ENCODE measurements at places on chromosomes 5 and 9. TPM values are rescaled to one million over a fixed set of nuclear protein-coding genes. Genes with fewer than 3 reads are reported as not detected.

MTRR gene
- total RNA-seq = 83.0 TPM

GRCh38 chr5:97406946-97407676 lies 224.1 kb upstream of the RIOK2 start:
- DNase-seq = no peak

GRCh38 chr5:114412510-114413171 lies 50.8 kb downstream of the KCNN2 start:
- DNase-seq = no peak

- no peak for DNase-seq
Measured at GRCh38 chr9:18010492-18010891, 431.6 kb downstream of the SH3GL2 start.

DIRAS2 gene
- total RNA-seq = not detected

- DNase-seq = no peak
Measured at GRCh38 chr5:159061179-159061796, 38.4 kb downstream of the EBF1 start.

GRCh38 chr5:129431406-129431805 lies 28.7 kb upstream of the ADAMTS19 start:
- DNase-seq = no peak

DNA sequence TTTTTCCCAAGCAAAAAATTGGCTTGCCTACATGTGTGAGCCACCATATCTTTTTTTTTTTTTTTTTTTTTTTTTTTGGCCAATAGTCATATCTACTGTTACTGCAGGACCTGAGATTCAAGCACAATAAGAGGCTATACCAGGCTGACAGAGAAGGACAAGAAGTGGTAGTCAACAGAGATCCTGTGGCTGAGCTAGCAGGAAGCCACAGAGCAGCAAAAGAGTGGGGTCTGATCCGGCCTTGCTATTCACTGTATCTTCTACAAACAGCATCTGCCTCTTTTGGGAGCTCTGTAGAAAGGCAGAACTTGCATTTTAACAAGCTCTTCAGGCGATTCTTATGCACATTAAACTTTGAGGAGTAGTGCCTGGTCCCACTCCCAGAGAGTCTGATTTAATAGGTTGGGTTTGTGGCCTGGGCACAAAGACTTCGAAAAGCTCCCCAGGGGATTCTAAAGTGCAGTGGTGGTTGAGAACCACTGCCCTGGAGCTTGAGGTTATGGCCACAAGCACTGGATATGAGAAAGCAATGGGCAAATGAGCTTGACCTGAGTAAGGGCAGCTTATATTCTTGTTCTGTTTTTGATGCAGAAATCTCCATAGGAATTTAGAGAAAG lies 162.8 kb downstream of the PIK3R1 start:
- no peak for DNase-seq

CER1 gene
- total RNA-seq = not detected

DNA sequence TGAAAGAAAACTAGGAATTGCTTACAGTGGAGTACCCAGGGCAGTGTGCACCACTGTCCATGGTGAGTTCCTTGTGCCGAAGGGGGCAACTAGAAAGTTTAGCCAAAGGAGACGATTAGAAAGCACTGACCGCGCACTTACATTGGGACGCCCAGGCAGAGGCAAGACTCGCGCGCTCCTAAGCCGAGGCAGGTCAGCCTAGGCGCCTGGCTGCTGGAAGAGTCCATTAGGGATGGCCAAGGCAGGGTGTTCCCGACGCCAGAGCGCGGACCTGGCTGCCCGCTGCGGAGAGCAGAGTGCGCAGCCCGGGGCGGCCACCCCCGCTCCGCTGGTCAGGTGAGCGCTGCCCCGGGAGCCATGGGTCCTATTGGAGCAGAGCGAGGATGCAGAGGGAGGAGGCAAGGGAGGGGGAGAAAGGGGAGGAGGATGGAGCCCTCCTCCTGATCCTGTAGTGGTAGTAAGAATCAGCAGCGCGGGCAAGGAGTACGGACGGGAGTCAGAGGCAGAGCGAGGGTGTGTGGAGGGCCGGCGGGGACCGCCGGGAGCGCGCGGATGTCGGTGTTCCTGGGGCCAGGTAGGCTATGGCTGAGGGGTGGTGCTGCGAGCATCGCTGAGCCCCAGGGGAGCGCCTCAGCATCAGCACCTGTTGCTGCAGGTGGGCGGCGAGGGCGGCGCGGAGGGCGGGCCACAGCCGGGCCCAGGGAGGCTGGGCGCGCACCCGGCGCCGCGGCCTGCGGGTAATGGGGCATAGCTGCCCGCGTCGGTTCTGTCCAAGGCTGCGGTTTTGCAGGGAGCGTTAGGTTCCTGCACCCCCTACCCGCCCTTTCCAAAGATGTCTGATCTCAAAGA lies at the start of gene ADGRV1:
ADGRV1 (plus strand) TSS at position 454 of the 849 bp plus-strand sequence; CDS start at position 553, 99 bp downstream.
- DNase-seq = no peak

DNA sequence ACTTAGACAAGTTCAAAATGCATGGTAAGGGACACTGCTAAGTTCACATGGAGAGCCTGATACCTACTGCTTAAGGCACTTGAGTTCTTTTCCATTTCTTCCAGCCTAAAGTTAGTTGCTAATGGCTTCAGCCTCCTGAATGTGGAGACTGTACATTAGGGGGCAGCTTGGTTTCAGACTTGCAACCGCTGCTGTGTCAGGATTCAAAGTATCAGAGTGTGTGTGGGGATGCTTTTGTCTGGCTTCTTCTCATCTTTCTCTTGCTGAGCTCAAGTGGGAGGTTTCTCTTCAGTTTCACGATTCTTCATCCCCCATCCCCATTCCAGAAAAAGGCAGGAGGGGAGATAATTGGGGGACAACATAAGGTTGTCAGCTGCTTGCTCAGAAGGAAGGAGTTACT lies 49.4 kb downstream of the ATP10B start:
- no peak for DNase-seq

PIP5K1B gene
- total RNA-seq = 77.4 TPM

DNA sequence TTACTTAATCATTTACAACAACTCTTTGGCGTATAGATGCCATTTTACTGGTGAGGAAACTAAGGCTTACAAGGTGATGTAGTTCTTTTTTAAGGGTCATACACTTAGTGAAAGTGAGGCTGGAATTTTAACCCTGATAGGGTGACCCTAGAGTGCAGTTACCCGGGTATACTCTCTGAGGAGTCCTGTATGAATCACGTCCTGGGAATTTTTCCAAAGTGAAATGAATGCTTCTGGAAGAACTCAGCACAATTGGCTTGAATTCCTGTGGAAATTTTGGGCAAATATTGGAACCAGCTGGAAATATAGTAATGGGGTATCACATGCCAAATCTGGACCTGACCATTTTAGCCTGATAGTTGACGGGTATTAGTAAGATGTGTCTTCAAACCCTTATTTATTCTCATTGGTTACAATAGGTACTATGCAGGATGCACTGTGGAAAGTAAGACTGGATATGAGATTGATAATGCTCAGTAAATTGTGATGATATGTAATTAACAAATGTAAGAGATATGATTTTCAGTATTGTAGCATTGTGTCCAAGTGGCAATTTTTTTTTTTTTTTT lies 14.8 kb downstream of the SUB1 start:
- no peak for DNase-seq

PIK3R1 gene
- total RNA-seq = 43.3 TPM

CTNND2 gene
- total RNA-seq = not detected

MPDZ gene
- total RNA-seq = not detected

GMCL2 gene
- not detected for total RNA-seq

DNA sequence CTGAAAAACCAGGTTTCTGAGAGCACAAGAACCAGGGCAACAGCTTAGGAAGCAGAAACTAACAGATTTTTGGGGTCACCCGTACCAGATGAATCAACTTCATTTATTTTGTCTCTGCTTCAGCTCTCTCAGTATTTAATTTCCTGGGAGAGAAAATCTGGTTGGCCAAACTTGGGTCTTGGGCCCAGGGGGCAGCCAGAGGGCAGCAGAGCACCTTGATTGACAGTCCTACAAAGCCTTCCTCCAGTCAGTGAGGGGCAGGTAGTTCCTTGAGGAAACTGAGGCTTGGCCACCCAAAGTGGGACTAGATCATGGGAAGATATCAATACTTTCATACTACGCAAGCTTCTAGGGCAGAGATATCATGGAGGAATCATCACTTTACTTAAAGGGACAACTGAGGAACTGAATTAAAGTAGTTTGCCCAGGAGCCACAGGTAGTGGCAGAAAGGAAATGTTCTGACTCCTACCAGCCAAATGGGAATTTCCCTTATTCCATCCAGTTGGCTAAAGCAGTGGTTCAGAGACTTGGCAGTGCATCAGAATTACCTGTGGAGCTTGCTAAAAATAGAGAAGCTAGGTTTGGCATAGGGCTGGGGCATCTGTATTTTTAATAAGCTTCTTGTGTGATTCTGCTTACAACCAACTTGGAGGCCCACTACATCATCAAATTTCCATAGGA lies 21.5 kb upstream of the ARHGAP26 start:
- DNase-seq = no peak

IFNA2 gene
- not detected for total RNA-seq

DNA sequence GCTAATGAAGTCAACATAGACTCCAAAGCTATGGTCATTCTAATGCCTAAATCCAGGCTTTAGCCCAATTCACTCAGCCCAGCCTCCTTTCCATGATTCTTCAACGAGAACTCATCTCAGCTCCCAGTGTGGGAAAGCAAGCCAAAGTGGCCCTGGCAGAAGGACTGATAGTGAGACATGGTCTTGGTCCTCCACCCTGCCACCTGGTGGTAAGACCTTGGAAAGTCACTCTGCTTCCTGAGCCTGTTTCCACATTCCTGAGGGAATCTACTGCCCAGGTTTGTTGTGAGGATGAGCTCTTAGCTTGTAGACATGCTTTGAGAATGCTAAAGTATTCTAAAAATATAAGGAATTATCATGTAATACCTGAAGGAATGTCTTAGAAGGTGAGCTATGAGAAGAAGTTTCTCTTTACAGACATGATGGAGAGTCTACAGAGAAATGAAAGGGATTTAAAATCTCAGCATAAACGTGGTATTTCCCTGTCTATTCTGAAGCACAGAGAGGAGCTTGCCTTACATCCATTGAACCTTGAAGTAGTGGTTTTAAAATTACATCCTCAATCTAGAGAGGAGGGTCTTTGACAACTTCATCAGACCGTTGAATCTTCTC lies 173.5 kb downstream of the TRIM32 start:
- no peak for DNase-seq

PCDHB16 gene
- not detected for total RNA-seq

DNA sequence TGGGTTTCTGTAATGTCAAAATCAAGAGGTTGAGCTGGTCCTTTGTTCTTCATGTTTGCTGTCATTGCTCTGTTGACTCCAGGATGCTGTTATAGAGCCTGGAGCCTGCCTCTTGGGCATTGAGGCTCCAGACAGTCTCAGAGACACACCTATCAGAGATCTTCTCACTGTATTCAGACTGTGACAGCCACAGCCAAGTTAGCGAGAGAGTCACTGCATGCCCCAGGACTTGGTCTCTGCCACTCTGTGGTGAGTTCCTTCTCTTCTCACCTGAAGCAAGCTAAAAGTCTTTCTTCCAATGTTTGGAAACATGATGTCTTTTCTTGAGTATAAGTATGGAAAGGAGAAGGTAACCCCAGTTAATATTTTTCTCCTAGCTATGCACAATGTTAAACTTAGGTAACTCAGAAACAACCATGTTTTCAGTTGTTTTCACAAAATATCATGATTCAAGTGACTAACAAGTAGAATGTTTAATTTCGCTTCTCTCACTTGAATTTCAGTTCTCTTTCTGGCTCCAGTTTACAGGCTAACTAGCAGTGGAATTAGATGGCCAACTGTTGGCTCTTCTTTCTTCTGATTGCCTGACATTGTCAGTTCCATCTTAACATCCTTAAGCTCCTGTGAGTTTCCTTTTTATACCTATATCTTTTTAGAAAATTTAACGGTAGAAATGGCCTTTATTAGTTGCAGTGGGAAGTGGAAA lies 20.6 kb upstream of the ZFYVE16 start:
- no peak for DNase-seq

- DNase-seq = no peak
Measured at GRCh38 chr9:12272471-12273120, 420.6 kb upstream of the TYRP1 start.

- no peak for DNase-seq
Measured at GRCh38 chr9:20611691-20612287, 10.5 kb downstream of the MLLT3 start.

LECT2 gene
- not detected for total RNA-seq

DNA sequence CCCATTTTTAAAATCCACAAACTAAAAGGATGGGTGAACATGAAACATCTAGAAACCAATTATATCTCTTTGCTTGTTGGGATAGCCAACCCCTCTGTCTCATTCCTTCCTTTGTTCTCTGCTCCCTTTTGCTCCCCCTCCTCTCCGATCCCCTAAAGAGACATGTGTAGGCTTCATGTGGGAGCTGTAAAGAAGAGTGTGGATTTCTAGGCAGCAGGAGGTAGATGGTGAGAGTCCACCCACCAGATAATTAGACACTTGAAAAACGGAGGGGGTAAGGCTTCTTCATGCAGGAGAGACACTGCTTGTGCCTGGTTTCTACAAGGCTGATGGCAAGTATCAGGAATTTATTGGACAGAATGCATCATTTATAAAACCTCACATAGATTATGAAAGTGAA lies 27.3 kb upstream of the CFAP157 start:
- DNase-seq = no peak

ROR2 gene
- 1.6 TPM for total RNA-seq

DNA sequence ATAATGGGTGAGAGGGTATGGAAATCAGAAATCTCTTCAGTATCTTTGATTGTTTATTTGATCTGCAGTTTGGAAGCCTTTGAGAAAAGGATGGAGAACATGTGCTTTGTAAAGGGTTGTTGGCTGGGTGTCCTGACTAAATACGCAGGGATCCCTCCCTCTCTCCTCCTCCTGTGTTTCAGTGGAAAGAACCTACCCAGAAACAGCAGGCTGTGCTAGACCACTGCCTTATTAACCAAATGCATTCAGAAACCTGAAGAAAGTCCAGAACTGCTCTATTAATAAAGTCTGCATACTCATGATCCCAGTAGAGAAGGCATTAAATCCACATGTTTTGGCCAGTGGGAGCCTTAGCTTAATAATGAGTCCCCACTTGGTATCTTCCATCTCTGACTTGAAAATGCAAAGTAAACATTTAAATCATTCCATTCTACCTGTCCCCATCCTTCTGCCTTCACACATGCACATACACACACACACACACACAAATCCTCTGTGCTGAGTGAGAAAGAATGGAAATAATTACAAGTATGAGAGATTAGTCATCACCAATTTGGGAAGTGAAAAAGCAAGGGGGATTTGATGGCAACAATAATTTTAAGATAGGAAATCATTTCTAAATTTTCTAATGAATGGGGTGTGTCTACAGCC lies 10.0 kb upstream of the LECT2 start:
- DNase-seq = no peak

SSNA1 gene
- 101 TPM for total RNA-seq

GRCh38 chr9:133505901-133506652 lies 18.7 kb downstream of the MYMK start:
- DNase-seq = no peak

CMYA5 gene
- 0.15 TPM for total RNA-seq

- no peak for DNase-seq
Measured at GRCh38 chr9:31799953-31800609, 584.4 kb upstream of the ACO1 start.

GRCh38 chr9:112041536-112042243 lies 133.4 kb downstream of the SUSD1 start:
- no peak for DNase-seq

ROPN1L gene
- total RNA-seq = 0.20 TPM

DNA sequence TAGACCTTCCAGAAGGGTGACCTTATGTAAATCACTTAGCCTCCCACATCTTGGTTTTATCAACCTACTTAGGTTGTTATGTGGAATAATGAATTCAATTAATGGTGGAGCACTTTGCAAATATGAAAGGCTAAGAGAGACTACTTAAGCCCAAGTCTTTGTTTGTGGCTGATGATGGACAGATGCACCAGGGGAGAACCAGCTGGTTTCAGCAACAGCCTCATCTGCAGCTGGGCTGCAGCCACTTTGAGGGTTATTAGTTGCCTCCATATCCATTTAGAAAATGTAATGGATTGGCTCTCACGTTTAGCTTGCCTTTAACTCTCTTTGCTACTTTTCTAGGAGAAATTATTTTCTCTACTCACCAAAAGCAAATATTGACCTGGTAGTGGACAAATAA lies 146.6 kb downstream of the ESM1 start:
- DNase-seq = no peak

Data from activated T-helper 1 cell treated with anti-CD3 and anti-CD28 coated beads, Interleukin-12 subunit alpha, Interleukin-12 subunit beta, Interleukin-2, Interleukin-4 antibody, amounts not matched to agents 30 ng/mL and 10 ng/mL and 1 ng/mL, durations not matched to agents 14 hours and 24 hours and 36 hours (primary cell).